ENCODE measurements at places on chromosomes 2 and 18.
A peak's percentile ranks its signal among the peaks of the same experiment; 100 is the strongest.

- DNase-seq: peak; percentile 12
Observed at GRCh38 chr2:105125428-105125827, 87.6 kb downstream of the MRPS9 start.

GRCh38 chr18:37243741-37244140, 321.9 kb downstream of the CELF4 start:
- DNase-seq: no peak

DNA sequence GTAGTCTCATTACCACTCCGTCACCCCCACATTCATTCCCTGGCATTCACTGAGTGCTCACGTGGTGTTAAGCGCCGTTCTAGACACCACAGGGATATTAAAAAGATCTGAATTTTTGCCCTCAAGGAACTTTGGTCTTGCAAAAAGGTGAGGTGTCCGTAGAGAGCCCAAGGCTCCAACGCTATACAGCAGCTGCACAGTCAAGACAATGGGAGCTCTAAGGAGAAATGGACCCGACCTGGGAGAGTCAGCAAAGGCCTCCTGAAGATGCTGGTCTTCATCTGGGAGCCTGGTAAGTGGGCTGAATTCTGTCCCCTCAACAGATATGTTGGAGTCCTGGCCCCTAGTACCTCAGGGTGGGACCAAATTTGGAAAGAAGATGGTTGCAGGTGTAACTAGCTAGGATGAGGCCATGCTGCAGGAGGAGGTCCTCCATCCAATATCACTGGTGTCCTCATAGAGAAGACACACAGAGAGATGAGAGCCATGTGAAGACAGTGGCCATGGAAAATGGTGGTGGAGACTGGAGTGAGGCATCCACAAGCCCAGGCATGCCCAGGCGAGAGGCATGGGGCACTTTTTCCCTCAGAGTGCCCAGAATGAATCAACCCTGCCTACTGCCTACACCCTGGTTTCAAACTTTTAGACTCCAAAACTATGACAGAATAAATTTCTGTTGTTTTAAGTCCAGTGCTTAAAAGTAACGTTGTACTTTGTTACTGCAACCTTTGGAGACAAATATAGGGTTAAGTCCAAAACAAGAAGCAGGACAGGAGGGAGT, 247.3 kb downstream of the TTC32 start:
- DNase-seq: no peak

GRCh38 chr2:5701266-5701665, 9.1 kb downstream of the SOX11 start:
- no peak for DNase-seq

GRCh38 chr18:13120983-13121441, 97.5 kb upstream of the LDLRAD4 start:
- no peak for DNase-seq

DNA sequence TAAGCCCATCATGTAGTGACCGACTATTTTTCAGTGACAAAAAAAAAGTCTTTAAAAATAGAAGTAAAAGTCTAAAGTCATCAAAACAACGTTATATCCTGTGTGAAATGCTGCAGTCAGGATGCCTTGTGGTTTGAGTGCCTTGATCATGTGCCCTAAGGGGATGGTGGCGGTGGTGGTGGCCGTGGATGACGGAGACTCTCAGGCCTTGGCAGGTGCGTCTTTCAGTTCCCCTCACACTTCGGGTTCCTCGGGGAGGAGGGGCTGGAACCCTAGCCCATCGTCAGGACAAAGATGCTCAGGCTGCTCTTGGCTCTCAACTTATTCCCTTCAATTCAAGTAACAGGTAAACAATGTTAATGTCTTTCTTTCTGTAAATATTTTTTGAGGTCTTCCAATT, at the start of gene CD28:
Gene CD28 (plus strand): TSS at position 237 of the 400 bp plus-strand sequence. CDS start 58 bp downstream, at position 295.
- no peak for DNase-seq

All from DMS 273 treated with DMSO at 0.1 percent for 48 hours (cell line).